ENCODE measurements at places on chromosomes 16 and 17.

DNA sequence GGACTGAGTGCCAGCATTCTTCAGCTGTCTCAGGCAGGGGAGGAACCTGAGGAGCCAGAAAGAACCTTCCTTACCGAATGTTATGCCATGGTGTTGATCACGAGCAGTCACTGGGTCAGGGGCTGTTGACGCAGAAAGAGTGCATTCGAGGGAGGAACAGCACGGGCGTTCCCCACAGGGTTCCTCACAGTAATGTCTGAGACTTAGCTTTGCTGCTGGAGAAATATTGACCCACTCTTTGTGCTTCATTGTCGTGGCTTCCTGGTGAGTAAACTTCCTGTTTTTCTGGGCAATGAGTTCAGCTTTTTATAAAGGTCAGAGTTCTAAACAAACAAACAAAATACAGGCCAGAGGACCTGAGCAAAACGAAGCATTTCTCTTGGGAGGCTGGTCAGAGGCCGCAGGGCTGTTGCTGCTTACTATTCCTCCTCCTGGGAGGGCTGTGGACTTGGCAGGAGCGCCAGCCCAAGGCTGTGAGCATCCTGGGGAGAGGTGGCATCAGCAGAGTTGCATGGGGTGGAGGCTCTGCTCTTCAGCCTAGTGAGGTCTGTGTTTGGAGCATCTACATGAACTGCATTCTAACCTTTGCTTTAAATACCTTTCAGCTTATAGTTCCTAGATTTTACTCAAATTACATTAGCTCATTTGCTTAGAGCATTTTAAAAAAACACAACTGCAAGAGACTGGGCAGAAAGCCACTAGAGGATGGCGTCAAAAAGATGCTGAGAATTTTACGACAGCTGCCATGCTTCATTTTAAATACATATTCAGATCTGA is 143.1 kb upstream of the CACNG5 start:
- peak; percentile 87 for DNase-seq

DNA sequence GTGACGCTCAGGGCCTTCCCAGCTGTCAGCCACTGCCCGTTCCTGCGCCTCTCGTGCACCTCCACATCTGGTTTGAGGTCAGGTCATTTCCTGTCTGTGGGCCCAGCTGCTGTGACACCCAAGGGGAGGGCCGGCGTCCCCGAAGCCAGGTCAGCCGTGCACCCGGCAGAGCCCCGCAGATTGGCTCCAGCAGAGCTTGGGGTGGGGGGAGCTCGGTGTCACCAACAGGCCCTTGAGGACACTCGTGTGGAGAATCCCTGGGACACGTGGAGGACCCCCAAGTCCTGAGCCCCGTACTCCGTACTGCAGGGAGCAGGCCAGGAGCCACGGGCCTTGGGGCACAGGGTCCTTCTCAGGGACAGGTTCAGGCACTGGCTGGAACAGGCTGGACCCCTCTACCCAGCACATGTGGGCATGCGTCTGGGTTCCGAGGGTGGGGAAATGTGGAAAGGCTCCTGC is 4.8 kb downstream of the SPATA2L start:
- peak; percentile 2 for DNase-seq

DNA sequence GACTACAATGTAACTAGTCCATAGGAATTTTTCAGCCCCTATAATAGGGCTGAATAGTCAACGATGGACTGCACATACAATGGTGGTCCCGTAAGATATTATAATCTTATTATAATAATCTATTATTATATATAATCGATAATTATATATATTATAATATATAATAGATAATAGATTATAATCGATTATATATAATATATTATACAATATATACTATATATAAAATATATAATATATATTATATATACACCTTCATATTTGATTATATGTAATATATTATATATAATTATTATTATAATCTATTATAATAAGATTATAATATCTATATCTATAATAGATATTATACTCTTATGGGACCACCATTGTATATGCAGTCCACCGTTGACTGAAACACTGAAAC is 238.8 kb downstream of the XYLT1 start:
- DNase-seq = no peak

- no peak for DNase-seq
Observed at GRCh38 chr17:82648742-82649331, 593 bp upstream of the WDR45B start.

GRCh38 chr17:80936723-80937122 is 54.9 kb upstream of the CHMP6 start:
- DNase-seq = no peak

DNA sequence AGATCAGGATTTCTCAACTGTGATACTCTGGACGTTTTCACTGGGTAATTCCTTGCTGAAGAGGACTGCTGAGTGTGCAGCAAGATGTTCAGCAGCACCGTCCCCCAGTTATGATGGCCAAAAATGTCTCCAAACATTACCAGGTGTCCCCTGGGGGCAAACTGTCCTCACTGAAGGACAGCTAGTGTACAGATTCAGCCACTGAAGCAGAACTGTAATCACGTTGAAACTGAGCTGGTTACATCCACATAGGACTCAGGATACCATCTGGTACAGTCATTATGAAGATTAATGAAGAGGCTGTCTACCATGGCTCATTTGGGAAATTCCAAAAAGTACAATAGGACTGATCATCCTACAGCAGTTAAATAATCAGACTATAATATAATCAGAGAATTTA is 43.3 kb upstream of the GINS3 start:
- DNase-seq = no peak

GRCh38 chr17:34850023-34850422 is 111.2 kb downstream of the CCT6B start:
- DNase-seq = peak; percentile 49

- DNase-seq = peak; percentile 55
Observed at GRCh38 chr17:29138184-29138955, 41.8 kb downstream of the MYO18A start.

DNA sequence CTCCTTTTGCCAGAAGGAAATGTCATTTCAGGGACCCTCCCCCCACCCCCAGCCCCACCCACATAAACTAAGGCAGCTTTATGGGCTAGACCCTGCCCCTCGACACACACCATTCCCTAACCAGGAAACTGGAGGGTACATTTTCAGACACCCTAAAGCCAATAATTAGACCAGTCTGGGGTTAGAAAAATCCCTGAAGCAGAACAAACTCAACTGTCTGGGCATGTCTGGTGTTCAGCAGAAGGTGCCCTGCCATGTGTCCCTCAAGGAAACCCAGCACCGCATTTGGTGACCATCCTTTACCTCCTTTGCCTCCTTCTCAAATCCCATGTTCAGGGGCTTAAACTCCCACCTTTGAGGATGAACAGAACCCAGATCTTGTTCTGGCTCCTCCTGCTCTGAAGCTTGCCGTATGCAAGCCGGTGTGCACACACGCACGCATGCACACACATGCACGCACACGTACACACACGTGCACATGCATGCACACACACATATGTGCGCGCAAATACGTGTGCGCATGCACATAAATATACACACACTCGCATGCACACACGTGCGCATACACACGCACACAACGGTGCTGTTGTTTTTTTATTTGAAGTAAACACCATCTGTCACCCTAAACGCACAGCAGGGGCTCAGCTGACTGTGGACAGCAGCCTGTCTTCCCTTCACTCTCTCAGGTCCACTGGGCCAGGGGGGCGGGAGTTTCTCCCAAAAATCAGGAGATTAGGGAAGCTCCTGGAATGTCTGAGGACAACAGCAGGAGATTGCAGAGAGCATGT is 156.8 kb upstream of the TNRC6C start:
- DNase-seq = no peak

DNA sequence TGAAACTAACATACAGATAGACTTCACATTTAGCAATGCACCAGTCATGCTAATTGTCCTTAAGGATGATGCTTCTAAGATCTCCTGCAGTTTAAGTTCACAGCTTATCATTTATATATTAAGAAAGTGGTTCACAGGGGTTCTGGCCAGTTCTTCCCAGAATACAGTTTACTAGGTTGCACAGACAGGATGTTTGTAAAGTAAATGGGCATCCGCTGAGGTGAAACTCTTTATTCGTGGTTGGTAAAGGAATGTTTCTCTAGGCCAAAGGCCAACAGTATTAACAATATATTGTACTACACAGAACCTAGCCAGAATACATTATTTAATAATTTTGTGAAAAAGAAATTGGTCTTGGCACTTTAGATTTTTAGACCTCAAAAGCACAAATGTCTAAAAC is 1427.3 kb downstream of the CDH8 start:
- no peak for DNase-seq

DNA sequence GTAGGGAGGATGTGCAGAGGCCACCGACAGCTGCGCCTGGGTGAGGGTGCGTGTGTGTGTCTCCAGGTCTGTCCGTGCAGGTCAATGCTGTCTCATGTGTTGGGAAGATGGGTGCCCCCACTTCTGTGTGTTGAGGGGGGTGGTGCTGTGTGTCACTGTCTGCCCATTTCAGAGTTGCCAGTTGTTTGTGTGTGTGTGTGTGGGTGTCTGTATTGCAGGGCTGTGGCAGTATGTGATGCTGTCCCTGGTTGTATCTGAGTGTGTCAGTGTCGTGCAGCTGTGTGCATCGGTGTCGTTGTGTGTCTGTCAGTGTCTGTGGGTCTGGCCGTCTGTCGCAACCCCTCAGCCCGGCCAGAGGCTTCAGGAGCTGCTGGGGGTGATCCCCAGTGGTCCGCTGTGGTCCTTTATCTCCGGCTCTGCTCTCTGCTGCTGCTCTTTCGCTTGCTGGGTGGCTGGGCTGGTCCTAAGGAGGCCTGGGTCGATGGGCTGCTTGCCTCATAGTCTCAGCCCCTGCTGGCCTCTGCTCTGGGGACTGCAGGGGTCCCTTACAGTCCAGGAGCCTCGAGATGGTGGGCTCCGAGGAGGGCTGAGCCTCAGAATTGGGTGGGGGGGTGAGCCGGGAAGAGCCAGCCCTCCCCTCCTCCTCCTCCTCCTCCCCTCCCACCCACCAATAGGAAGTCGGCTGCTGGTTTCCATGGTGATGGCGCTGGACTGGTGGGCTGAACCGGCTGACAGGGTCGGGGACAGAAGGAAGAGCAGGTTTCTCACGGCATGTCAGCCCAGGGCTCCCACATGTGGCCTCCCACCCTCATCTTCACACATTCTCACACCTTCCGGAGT is at the start of gene TSPOAP1:
TSPOAP1 (minus strand) TSS at position 601 of the 840 bp plus-strand sequence. CDS start 875 bp downstream, outside the sequence.
- DNase-seq = peak; percentile 84

DNA sequence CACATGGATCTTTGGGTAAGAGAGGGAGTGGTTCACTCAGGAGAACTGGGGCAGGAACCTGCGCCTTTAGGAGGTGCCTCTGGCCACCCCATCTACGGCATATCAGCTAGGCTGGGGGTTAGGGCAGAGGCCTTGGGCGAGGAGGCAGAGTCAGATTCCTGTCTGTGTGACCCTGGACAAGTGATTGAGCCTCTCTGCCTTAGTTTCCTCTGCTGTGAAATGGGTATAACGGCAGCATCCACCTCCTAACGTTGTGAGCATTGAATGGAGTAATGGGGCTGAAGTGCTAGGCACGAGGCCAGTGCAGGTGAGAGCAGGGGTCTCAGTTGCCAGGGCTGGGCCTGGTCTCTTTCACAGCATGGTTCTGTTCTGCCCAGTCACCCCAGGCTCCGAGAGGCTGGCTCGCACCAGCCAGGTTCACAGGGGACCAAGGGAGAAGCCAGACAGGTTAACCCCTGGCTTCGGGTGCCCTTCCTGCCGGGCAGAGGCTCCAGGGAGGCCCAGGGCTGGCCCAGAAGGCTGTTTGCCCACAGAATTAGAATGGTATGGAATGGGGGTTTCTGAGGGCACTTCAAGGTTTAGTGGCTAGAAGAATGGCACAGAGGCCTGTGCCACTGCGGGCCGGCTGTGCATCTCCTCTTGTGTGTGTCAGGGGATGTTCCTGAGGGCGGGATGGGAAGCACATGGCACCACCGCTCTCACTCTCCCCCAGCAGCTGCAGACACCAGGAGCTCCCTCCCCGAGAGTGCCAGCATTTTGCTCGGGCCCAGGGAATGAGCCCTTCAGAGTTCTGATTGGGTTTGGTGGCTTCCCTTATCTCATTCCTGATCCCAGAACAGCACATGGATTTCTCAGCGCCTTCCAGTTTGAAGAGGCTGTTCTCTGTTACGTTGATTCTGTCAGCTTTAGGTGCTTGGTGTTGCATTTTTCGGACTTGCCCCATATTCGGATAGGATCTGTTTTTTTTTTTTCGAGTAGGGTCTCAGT is 23.8 kb downstream of the UNC13D start:
- no peak for DNase-seq

- peak; percentile 7 for DNase-seq
Observed at GRCh38 chr16:79007614-79008013, 592.9 kb downstream of the MAF start.

- no peak for DNase-seq
Observed at GRCh38 chr17:81238490-81238814, 403 bp downstream of the TEPSIN start.

- no peak for DNase-seq
Observed at GRCh38 chr17:33493566-33493965, 200.5 kb upstream of the ASIC2 start.

DNA sequence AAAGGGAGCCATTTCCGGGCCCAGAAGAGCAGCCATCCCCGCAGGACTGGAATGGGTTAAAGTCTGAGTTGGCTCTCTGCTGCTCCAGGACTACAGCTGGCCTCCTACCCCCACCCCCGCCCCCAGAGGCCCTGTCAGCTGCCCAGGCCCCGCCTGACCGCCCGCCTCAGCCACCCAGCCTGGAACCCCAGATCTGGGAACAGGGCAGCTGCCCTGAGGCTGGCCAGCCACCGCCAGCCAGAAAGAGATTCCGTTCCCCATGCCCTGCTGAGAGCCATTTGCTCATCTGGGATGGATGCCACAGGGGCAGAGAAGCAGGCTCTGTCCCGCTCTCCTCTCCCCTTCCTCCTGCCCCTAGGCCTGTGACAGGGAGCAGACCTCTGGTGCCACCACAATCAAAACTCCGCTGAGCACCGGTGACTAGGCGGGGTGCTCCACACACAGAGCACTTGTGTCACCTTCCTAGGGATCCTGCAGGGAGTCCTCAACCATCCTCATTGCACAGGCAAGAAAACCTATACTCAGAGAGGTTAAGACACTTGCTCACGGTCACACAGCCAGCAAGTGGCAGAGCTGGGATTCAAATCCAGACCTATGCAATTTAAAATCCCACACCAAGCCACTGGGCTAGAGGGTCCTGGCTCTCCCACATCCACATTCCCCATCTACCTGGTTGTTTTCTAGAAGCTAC is 44.1 kb downstream of the ZNF423 start:
- DNase-seq = no peak

DNA sequence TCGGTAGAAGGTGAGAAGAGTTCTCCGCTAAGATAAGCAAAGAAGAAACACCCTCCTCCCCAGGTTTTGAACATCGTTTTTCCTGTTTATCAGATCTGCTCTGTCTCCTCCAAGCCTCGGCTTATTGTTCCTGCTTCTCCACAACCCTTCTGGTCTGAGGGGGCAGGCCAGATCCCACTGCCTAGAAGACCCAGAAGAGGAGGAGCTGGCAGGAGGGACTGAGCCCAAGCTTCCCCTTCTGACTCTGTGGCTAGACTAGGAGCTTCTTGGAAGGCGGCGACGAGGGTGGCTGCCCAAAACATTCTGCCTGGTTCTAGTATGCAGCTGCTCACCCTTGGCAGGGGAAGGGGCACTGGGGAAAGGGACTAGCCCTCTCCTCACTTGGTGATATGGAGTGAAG is 5.2 kb upstream of the HOXB5 start:
- peak; percentile 12 for DNase-seq
